ENCODE measurements at places on chromosomes 13 and 19. TPM values are rescaled to one million over a fixed set of nuclear protein-coding genes. Genes with fewer than 3 reads are reported as not detected.

GRCh38 chr19:4829001-4829712 lies 2.4 kb downstream of the TICAM1 start:
- DNase-seq: peak; percentile 65

GRCh38 chr13:61148691-61149315 lies 266.8 kb downstream of the PCDH20 start:
- no peak for DNase-seq

GRCh38 chr13:45592758-45593157 lies 22.8 kb downstream of the ERICH6B start:
- DNase-seq: no peak

- no peak for DNase-seq
Observed at GRCh38 chr19:21751384-21751783, 16.0 kb downstream of the ZNF100 start.

GRCh38 chr19:17646441-17646840 lies 41.7 kb downstream of the UNC13A start:
- no peak for DNase-seq

DNA sequence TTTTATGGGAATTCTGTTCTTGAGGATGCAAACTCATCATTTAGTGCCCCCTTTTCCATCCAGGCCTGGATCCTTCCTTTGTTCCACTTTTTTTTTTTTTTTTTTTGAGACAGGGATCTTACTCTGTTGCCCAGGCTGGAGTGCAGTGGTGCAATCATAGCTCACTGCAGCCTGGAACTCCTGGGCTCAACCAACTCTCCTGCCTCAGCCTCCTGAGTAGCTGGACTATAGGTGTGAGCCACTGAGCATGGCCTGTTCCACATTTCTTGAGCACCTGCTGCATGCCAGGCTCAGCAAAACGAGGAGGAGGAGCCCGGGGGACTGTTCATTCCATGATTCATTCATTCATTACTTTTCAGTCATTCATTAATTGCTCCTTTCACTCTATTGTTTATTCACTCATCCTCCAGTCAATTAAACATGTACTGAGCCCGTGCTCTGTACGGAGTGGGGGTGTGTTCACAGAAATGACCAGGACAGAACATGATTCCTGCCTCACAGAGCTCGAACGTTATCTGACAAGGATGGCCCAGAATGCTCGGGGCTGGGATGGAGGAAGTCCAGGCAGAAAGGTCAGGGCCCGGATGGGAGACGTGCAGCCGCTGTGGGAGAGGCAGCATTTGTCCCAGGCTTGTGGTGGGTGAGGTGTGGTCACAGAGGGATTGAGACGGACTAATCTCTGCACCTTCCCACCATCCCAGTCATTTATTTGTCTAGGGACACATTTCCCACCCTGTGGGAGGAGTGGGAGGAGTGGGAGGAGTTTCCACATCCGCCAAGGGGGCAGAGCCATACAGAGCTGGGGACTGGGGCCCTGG lies 51.2 kb upstream of the SHKBP1 start:
- no peak for DNase-seq

PTH2 gene
- not detected for total RNA-seq

ZSCAN5A gene
- total RNA-seq: 20.3 TPM

TUBA3C gene
- total RNA-seq: 0.16 TPM

ZGLP1 gene
- 0.65 TPM for total RNA-seq

ZNF575 gene
- total RNA-seq: 1.8 TPM

Measured in Right ventricle myocardium inferior (tissue), 1 donor.